ENCODE measurements at places on chromosomes 5 and 9.

- DNase-seq = no peak
These were observed 174.2 kb downstream of the OXCT1 start for GRCh38 chr5:41695920-41696582.

- DNase-seq = no peak
These were observed 99.6 kb upstream of the TAF11L2 start for GRCh38 chr5:17398431-17398830.

GRCh38 chr9:113398796-113399195 lies 2.3 kb downstream of the ALAD start:
- DNase-seq = no peak

DNA sequence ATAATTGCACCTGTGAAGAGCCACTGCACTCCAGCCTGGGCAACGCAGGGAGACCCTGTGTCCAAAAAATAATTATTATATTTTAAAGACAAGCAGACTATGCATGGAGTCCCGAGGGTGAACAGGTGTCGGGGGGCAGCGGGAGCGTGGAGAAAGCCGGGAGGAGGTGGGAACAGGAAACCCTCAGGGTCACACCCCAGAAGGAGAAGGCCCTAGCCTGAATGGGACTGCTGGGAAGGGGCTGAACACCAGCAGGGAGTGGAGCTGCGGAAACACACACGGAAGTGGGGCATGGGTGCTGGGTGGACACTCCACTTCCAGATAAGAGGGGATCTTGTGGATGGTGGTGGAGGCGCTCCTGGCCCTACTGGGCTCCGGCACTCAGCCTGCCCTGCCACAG lies 12.8 kb downstream of the SURF6 start:
- no peak for DNase-seq

DNA sequence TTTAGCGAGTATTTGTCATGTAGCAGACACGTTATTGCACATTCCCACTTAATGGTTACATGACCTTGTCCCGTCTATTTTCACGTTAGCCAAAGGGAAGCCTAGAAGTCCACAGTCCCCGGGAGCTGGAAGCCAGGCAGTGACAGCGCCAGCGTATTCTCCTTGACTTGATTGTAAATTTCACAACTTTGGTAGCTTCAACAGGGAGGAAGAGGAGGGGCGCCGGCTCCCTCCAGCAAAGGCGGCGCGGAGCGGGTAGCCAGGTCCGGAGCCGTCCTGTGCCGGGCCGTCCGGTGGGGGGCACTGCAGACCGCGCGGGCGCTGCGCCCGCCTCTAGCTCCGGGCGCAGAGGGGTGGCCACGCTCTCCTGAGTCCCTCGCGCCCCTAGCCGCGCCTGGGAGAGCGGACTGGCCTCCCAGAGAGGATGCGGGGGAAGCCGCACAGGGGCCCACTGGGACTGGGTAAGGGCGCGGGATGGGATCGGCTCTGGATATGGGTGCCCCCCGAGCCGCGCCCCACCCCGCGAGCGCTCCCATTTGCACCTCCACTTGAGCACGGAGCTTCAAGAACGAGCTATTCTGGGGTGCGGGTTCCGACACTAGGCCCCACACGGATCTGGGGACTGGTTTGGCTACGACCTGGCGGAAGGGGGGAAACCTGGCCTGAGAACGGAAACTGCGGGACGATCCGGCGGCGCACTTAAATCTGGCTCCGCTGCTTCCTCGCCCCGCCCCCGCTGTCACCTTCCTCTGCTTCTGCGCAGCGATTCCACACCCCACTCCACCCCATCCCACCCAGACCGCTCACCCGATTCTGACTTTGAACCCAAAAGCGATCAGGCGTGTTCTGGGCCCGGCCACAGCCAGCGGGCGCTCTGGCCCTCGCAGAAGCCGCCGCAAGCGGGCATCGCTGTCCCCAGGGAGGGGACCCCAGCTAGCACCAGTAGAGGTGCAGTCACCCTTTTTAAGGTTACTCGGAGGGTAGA lies 23.8 kb downstream of the KLF4 start:
- peak; percentile 79 for DNase-seq

- no peak for DNase-seq
These were observed 142.9 kb downstream of the NR2F1-AS1 start for GRCh38 chr5:93438124-93438523.

DNA sequence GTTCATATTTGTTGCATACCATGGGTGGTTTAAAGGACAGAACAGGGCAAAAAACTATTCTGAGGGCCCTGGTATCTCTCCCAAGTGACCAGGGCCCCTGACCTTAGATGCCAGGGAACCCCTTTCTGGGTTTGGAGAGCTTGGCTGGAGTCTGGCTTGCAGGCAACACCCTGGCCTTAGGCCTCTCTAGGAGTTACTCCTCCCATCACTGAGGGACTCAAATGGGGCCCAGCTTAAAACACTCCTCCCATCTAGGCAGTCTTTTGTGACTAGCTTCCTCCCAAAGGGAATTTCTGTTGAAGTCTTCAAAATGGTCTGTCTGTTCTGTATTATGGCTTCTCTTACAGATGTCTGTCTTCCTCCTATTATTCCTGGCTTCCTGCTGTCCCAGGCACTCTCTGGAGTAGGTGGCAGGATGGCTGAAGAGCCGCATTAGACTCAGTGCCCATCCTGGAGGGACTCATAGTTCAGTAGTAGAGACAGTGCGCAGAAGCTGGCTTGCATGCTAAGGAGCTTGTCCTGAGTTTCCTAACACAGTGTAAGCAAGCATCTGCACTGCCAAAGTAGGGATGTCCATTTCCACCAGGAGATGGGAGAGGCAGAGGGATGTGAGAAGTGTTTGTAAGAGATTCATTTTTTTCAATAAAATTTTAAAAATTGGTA lies 10.0 kb downstream of the COL15A1 start:
- no peak for DNase-seq

Measured in WTC11 (cell line).